CD14-positive monocyte (primary cell): ENCODE measurements at places on chromosomes 16 and 17. TPM values are rescaled to one million over a fixed set of nuclear protein-coding genes. Genes with fewer than 3 reads are reported as not detected.

The CRHR1 gene
- polyA plus RNA-seq: not detected

DNA sequence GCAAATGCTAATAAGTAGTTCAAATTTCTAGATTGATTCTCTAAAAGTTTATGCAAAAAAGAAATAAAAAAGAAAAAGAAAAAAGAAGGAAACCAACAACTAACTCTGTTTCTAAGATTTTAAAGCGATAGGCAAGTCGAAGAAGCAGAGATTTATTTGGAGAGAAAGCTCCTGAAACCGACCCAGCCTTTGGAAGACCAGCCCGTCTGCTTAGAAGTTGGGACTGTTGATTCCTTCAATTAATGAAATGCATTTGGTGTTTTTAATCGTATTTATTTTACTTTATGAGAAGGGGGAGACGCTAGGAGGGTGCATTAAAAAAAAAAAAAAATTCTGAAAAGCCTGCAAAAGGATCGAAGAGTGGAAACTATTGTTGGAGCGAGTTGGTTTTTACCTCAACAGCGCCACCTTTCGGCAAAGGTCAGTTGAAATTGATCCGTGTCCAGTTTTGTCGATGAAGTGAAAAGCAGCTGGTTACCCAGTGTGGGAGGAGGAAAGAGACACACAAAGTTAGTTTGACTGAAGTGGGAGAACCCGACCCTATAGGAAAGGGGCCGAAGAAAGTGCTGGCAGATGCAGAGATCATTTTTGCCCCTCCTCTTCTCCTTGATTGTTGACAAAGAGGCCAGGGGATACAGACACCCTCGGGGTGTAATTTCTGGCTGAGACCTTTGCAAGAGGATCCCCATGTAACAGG is 1.5 kb upstream of the MAF start:
- DNase-seq: peak; percentile 62

DNA sequence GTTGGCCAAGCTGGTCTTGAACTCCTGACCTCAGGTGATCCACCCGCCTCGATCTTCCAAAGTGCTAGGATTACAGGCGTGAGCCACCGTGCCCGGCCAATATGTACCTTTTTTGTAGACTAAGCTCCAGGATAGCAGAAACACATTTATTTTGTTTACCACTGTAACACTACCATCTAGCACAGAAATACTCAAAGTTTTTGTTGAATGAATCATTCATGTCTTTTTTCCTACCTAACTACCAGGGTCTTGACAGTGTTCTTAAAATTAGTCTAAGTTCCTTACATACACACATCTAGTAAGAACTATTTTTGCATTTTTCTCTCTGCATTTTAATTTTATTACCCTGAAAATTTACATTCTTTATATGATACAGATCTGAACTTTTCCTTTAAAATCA is 44.4 kb downstream of the AKAP10 start:
- no peak for DNase-seq

The BCO1 gene
- not detected for polyA plus RNA-seq

GRCh38 chr17:48048384-48049126 is 396 bp downstream of the NFE2L1 start:
- peak; percentile 80 for DNase-seq

- no peak for DNase-seq
These were observed 1.6 kb downstream of the NOG start for GRCh38 chr17:56595108-56595418.

- DNase-seq: peak; percentile 55
These were observed 8.4 kb downstream of the P3H4 start for GRCh38 chr17:41803049-41804020.

- DNase-seq: no peak
These were observed 38.4 kb downstream of the CENPV start for GRCh38 chr17:16314859-16315258.

GRCh38 chr17:10021272-10021984 is 116.4 kb upstream of the RCVRN start:
- DNase-seq: peak; percentile 94

DNA sequence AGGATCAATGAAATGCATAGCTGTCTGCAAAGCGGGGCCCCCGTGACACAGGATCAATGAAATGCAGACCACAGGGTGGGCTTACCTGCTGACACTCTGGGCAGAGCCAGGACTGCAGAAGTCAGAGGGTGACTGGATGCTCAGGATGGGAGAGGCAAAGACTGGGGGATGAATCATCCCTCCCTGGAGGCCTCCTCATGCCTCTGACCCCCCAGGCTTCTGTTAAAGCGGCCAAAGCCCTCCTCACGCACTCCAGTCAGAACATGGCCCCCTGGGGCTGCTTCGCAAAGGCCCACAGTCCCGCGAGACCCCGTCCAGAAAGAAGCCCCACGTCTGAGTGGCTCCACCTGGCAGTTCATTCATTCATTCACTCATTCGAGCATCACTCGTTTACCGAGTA is 38.4 kb upstream of the FOXF1 start:
- no peak for DNase-seq

The KIF19 gene
- polyA plus RNA-seq: not detected

GRCh38 chr17:20234276-20234675 is 225.1 kb downstream of the SPECC1 start:
- DNase-seq: no peak

DNA sequence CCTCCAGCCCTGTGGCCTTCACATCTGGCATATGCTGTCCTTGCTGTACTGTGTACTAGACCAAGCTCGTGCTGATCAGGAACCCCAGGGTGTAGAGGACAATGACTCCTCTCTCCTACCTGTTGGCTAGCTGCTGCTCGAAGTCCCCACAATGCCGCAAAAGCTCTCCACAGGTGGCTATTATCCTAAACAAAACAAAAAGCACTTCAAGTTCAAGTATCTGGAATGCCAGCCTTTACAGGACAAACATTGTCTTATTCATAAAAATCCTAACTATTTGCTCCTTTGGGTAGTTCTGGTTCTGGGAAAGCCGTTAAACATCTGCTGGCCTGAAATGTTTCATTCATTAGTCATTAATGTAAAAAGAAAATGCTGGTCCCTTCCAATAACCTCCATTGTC is 42.8 kb downstream of the COG7 start:
- DNase-seq: no peak

The LPO gene
- polyA plus RNA-seq: not detected

- DNase-seq: no peak
These were observed 5.7 kb upstream of the KRT13 start for GRCh38 chr17:41511116-41511515.

DNA sequence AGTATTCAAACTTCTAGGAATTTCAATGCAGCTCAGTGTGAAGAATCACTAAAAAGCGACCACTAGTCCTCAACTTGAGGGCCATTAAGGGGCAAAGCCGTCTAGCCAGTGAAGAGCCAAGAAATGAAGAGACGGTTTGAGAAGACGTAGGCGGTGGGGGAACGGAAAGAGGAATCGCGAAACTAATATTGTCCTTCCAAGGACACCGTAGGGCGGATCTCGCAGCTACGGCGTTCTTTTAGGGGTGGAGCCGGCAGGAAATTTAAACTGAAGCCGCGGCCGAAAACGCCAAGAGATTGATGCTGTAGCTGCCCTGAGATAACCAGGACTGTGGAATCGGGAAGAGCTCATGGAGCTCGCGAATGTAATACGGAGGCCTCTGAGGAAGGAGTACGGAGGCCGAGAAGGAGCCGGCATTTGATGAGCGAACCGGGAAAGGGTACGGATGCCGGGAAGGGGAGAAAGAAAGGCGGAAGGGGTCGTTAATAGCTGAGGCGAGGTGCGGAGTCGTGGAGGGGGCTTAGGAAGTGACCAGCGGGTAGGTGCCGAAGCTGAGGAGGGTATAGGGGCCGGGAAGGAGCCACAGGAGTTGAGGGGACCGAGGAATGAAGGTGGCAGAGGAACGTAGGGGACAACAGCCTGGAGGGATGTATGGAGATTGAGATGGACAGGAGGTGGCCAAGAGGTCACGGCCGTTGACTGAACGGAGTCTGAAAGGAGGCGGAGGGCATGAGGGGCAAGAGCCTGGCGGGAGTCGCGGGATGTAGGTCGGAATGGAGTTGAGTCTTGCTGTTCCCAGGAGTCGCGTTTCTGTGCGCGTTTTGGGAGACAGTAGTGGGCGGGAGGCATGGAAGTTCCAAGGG is at the start of gene DBF4B:
Gene DBF4B, plus strand, starts transcription at position 265 of the 863 bp plus-strand sequence. Its CDS starts 156 bp downstream, at position 421.
- DNase-seq: peak; percentile 77

GRCh38 chr17:33896263-33896662 is 358.8 kb upstream of the CCL2 start:
- DNase-seq: no peak

- DNase-seq: no peak
These were observed 98.4 kb upstream of the GSE1 start for GRCh38 chr16:85514598-85515318.

DNA sequence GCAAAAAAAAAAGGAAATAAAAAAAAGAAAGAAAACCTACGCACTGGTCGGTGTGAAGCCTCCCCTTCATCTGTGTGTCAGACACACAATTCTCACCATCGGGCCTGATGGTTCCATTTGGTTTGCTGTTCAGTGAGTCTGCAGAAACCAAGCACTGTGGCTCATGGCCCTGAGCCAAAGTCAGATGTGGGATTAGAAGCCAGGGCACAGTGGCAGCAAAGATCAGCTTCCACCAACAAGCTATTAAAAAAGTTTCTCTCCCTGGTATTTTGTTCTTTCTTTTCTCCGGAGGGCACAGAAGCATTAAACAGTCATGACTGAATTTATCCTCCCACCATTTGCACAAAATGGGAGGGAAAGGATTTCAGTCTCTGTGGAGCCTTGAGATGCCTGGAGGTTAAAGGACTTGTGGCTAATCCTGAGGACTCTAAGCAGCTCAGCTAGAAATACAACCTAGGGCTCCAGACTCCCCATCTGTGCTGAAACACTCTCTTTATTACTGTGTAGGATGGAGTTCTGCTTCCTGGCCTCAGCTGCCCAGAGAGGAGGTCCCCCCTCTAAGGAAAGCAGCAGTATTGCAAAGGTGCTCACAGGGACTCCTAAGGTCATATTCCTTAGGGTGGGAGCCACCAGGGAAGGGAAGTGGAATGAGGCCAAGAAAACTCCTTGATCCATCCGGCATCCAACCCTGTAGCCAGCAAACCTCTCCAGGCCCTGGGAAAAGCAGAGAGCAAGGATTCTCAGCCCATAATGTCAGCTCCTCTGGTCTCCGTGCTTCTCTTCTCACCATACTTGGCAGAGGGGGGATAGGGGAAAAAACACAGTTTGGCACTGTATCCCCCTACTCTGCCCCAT is 28.2 kb downstream of the SLC39A11 start:
- no peak for DNase-seq

The TLCD3B gene
- polyA plus RNA-seq: not detected

The HSD17B2 gene
- polyA plus RNA-seq: not detected

DNA sequence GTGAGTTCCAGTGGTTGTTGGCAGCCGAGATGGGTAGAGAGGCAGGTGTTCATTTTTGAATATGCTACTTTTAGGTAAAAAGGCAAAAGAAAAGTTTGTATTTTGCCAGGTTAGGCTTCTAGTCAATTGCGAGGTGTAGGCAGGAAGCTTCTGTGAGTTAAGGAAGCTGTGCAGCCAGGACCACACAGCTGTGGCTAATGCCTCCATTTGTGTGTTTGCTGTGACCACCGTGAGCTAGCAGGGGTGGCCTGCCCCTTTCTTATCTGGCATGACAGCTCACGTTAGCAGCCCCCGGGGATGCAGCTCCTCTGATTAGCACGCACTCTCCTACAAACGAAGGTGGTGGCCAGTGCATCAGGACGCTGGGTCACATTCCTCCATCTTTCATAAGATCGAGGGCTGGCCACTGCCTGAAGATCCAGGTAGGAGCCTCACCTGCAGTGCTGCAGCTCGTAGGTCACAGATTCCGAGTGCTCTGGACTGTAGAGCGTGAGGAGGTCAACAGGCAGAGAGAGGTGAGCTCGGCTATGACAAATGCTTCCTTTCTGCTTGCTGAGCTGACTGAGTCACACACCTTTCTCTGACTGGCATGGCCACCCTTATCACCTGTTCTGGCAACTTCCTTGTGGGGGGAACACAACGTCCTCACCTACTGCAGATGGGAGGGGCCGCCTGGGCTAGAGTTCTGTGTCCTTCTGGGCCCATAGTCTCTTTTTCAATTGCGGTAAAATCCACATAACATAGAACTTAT is 244.4 kb downstream of the HS3ST3B1 start:
- DNase-seq: no peak

DNA sequence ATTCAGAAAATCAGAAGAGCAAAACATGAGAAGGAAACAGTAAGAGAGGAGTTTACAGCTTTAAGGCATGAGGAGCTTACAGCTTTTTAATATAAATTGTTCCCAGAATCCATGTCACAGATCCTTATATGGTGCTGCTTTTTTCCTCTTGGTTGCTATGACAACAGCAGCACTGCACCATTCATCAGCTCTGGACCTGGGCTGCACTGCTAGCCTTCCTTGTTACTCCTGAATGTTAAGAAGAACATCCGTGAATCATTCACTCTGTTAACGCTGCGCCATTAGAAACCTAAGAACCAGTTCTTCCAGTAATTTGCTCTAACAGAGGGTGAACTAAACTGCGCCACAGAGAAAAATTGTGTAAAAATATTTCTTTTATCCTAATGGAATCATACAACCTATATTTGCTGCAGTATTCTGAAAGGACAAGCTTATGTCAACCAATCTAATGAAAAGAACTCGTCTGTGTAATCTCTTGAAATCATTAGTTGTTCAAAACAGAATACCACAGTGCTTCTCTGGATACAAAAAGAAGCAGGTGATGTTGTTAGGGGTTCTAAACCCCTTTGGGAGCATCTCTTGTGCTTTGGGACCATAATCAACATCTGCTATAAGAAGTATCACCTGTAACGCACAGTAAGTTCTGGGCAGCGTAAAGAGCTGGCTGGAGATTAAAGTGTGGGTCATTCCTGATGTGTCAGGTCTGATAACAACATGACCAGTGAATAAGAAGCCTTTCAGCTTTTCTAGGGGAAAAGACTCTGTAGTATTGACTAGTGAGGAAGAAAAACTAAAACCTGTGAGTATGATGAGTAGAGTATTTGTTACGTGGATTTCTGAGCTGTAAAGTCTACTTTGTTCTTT is 151.2 kb downstream of the TANC2 start:
- DNase-seq: no peak

The CAPNS2 gene
- polyA plus RNA-seq: not detected

- no peak for DNase-seq
These were observed 748 bp downstream of the ATF7IP2 start for GRCh38 chr16:10386517-10387100.

DNA sequence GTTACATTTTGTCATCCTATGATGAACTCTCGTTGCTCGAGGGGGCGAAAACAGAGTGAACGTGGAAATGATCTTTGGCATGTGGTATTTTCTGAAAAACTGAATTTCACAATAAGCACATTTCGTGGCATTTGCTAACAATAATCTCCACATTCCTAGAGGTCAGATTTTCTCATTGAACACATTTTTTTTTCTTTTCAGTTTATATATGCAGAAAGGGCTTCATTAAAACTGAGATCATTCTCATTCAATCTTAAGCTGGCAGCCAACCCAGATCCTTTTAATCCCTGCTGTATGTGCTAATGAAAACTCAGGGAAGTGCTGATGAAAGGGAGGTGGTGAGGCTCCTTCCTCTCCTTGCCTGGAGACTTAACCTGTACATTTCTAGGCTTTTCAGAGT is 52.6 kb downstream of the PRKCA start:
- no peak for DNase-seq

- no peak for DNase-seq
These were observed 51.3 kb upstream of the TAC4 start for GRCh38 chr17:49899191-49899485.

The KSR1 gene
- 4.2 TPM for polyA plus RNA-seq

GRCh38 chr17:58985367-58985766 is 121.3 kb downstream of the TRIM37 start:
- peak; percentile 17 for DNase-seq
